ENCODE measurements at places on chromosomes 16 and 17.

DNA sequence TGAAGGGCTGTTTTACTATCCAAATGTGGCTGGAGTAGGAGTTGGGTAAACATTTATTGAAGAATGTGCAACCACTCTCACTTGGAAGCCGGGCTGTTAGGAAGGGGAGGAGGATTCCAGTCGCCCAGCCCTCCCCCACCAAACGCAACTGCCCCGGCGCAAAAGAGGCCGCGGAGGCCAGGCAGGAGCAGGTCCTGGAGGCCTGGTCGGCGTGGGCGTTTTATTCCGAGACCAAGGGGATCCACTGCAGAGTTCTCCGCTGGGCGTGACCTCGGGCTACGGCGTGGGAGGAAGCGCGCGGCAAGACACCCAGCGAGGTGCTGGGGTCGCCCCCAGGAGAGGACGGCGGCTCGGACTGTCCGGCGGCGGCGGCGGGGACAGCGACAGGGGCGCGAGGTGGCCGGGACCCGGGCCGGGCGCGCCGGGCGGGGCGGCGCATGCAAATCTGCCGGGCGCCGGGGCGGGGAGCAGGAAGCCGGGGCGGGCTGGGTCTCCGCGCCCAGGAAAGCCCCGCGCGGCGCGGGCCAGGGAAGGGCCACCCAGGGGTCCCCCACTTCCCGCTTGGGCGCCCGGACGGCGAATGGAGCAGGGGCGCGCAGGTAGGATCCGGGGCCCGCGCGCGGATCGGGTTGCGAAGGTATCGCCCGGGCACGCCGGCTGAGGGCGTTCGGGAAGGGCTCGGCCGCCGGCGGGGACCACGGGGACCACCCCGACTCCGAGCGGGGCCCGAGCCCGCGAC is at the start of gene IL4R:
Gene IL4R (plus strand): TSS at position 553 of the 739 bp plus-strand sequence. CDS start 26,230 bp downstream, outside the sequence.
- peak; percentile 80 for DNase-seq

- no peak for DNase-seq
These were observed 17.9 kb upstream of the ALDH3A2 start for GRCh38 chr17:19630661-19631060.

DNA sequence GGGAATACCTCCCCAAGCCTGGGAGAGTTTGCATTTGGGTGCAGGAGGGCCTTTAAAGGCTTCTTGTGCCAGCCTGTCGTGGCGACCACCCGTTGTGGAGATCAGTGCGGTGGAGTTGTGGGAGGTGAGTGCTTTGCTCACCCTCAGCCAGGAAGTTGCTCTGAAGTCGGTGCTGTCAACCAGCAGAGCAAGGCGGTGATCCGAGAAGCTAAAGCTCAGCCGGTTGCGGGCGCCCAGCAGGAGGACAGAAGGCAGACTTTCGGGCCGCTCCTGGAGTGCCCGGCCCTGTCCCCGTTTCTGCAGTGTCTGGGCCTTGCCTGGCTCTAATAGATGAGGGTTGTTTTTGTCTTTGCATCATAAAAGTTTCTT is 1.4 kb downstream of the UBE2I start:
- DNase-seq = peak; percentile 64

GRCh38 chr17:77908501-77908900 is 50.0 kb upstream of the TNRC6C start:
- DNase-seq = no peak

- DNase-seq = no peak
These were observed 180.2 kb downstream of the RPTOR start for GRCh38 chr17:80724775-80725266.

- DNase-seq = no peak
These were observed 507.5 kb upstream of the HSBP1 start for GRCh38 chr16:83300326-83300725.

DNA sequence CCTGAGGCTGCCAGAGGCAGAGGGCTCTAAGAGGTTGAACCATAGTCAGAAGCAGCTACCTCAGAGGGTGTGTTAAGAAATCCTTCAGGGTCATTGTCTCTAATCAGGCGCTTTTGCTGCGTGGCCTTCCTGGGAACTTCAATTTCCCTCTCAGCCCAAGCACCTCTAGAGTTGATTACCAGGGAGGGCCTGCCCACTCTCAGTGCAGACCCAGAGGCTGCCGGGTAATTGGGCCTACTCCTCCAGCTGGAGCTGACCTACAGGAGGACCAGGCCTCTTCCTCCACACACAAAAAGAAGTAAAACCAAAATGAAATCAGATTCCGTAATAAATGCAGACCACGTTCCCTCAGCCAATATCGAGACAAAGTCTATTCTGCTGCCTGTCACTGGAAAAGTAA is 305.0 kb upstream of the CCL2 start:
- DNase-seq = no peak

- peak; percentile 91 for DNase-seq
These were observed 2.8 kb downstream of the RECQL5 start for GRCh38 chr17:75664099-75664549.

- DNase-seq = no peak
These were observed 792.3 kb downstream of the CDH8 start for GRCh38 chr16:61243954-61244353.

DNA sequence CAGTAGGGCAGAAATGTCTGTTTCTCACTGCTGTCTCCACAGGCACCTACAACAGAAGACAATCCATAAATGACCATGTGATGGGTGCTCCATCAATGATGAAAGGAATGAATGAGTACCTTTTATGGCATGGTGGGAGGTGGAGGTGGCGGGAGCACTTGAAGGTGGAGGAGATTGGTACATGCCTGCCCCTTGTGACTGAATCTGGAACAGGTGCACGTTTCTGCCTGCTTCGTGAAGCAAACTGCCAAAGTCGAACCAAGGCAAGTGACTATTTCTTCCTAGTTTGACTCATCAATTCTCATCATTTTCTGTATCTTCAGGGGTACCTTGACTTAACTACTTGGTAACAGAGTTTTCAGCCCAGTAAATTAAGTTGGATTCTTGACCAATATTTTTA is 25.4 kb downstream of the CDRT15 start:
- no peak for DNase-seq

- no peak for DNase-seq
These were observed 23.0 kb downstream of the VAC14 start for GRCh38 chr16:70777973-70778406.

GRCh38 chr16:12210258-12210880 is 233.8 kb downstream of the SNX29 start:
- DNase-seq = no peak

GRCh38 chr17:60354223-60354622 is 37.7 kb downstream of the USP32 start:
- no peak for DNase-seq

DNA sequence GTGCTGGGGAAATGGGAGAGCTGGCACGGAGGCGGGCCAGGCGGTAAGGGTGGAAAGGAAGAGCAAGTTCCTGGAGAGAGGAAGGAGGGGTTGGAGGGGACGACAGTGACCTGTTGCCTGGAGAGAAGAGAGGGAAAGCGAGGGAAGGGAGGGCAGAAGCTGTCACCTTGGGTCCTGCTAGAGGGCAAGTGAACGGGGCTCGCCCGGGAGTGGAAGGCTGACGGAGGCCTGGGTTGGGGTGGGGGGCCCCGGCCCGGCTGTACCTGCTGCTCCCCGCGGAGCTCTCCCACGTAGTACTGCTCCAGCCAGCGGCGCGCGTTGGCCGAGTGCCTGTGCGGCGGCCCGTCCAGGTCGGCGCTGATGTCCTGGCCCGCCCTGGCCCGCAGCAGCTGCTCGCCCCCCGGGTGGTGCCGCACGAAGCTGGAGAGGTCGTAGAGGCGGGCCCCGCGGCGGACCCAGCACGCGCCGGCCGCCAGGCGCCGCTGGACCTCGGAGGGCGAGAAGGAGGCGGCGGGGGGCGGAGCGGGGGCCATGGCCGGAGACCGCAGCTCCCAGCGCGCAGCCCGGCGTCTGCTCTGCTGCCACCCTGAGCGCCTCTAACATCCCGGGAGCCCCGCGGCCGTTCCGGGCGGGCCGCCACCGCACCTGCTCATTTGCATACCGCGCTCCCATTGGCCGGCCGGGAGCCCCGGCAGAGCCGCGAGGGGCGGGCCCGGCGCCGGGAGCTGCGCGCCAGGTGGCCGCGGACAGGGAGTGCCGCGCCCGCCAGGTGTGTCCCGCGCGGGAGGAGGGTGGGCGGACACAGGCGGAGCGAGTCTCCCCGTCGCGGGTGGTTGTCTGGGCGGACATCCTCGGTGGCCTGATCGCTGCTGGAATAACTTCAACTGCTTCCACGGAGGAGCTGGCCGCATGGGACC is at the start of gene FA2H:
Gene FA2H (minus strand): TSS at position 598 of the 917 bp plus-strand sequence. CDS start 65 bp downstream, at position 533.
- DNase-seq = peak; percentile 80

GRCh38 chr17:32732900-32733299 is 144.0 kb downstream of the MYO1D start:
- no peak for DNase-seq

DNA sequence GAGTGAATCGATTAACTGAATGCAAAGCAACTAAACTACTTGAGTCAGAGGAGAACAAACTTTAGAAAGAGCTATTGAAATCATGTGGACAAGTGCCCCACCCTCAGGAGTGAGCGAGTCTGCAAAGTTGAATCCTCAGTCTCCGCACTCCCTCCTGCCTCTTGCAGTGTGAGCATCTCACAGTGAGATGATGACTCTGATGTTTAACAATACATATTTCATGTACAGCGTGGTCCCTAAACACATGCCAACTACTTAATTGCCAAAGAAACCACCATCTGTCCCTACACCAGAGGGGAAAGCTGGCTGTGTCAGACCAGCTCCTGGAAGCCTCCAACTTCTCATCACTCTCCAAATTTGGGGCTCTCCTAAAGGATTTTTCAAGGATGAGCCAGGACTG is 31.2 kb downstream of the PIMREG start:
- DNase-seq = no peak

- no peak for DNase-seq
These were observed 100.3 kb upstream of the KIF2B start for GRCh38 chr17:53722407-53722806.

DNA sequence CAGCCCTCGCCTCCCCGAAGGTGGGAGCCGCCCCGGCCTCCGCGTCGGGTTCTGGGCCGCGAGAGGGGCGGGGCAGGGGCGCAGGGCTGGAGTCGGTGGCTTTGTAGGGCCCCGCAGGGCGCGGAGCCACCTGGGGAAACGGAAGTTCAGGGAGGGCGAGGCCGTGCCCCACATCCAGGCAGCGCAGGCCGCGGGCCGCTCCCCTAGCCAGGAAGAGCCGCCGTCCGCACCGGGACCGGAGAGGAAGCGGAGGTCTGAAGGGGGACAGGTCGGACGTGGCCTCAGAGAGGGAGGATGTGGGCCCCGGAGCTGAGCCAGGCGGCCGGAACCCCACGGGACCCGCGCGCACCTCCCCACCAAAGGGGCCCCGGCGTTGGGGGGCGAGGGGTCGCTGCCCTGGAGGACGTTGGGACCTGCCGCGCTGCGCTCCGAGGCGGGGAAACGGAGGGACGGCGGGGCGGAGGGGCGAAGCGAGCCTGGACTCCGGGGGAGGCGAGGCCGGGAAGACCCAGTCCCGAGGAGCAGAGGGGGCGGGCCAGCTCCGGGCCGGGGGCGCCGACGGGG is 482 bp upstream of the SLC16A3 start:
- peak; percentile 86 for DNase-seq
